ENCODE measurements at places on chromosomes 4 and X.

DNA sequence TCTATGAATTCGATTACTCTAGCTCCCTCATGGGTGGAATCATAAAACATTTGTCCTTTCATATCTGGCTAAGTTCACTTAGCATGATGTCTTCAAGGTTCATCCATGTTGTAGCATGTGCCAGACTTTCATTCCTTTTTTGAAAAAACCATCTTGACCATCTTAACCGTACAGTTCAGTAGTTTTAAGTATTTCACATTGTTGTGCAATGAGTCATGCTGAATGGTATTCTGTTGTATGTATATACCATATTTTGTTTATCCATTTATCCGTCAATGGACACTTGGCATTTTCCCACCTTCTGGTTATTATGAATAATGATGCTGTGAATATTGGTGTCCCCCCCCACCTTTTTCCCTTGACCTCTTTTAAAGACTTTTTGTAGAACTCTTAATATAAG is 72.4 kb upstream of the TLR2 start:
- DNase-seq = peak; percentile 45

DNA sequence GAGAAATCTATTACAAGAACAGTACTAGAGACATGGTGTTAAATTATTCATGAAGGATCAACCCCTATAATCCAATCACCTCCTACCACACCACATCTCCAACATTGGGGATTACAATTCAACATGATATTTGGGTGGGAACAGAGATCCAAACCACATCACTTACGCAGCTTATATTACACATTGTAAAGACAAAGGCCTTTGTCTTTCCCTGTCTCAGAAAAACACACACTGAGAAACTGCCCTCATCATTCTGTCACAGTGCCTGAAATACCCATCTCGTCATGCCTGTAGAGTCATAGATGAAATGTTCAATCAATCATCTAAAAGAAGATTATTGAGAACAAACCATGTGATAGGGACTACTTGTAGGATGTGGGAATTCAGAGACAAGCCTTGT is 558.8 kb upstream of the GRIA3 start:
- DNase-seq = no peak

DNA sequence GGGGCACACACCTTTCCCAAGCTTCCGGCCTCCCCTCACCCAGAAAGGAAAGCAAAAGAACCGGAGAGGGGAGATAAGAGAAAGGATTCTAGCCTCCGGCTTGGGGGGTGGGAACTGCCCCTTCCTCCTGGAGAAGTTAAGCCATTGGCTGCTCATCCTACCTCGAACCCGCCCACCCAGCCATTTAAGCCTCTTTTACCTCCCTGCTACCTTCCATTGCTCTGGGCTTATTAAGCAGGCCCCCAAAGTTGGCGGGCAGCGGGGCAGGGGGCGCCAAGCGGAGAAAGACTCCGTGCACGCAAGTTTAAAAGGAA is 2.3 kb downstream of the MAML3 start:
- peak; percentile 77 for DNase-seq

GRCh38 chr4:8391972-8392371 is 48.6 kb downstream of the ACOX3 start:
- DNase-seq = peak; percentile 70

DNA sequence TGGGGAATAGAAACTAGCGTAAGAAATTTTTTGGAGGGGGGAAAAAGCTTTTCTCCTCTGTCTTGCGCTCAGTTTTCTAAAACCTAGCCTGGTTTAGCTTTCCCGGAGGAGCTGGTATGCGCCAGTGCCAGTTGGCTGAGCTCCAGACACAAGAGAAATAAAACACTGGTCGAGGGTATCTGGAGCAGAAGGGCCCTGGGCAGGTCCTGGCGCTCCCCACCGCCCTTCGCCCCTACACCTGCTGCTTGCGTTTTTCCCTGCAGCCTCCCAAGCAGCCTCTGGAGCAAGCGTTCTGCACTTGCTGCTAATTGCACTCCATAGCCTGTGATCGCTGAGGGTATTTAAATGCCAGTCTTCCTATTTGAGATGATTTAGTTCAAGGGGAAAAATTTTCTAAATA is 816 bp downstream of the EREG start:
- no peak for DNase-seq

- no peak for DNase-seq
Observed at GRCh38 chrX:118761939-118762707, 34.7 kb downstream of the IL13RA1 start.

All from adipocyte (in vitro differentiated cells).